ENCODE measurements at places on chromosomes 4 and X. TPM values are rescaled to one million over a fixed set of nuclear protein-coding genes. Genes with fewer than 3 reads are reported as not detected.

TMEM255A gene
- total RNA-seq, result 0.10 TPM

RHOXF2 gene
- total RNA-seq, result not detected

DCAF4L1 gene
- total RNA-seq, result 0.12 TPM

GRIA3 gene
- total RNA-seq, result 12.9 TPM

PAGE2 gene
- not detected for total RNA-seq

SMPX gene
- 741 TPM for total RNA-seq

DRD5 gene
- total RNA-seq, result not detected

SPANXD gene
- not detected for total RNA-seq

GATA1 gene
- total RNA-seq, result not detected

MRFAP1L1 gene
- total RNA-seq, result 40.0 TPM

SLC39A8 gene
- total RNA-seq, result 2.9 TPM

SSX3 gene
- total RNA-seq, result not detected

HS6ST2 gene
- 0.54 TPM for total RNA-seq

NEUROG2 gene
- total RNA-seq, result not detected

BEX5 gene
- total RNA-seq, result 0.87 TPM

PHEX gene
- 0.34 TPM for total RNA-seq

GAGE12J gene
- not detected for total RNA-seq

ANK2 gene
- total RNA-seq, result 323 TPM
